ENCODE measurements at places on chromosomes 6 and 20.

- DNase-seq: no peak
Measured at GRCh38 chr6:128259029-128259724, 261.2 kb downstream of the PTPRK start.

DNA sequence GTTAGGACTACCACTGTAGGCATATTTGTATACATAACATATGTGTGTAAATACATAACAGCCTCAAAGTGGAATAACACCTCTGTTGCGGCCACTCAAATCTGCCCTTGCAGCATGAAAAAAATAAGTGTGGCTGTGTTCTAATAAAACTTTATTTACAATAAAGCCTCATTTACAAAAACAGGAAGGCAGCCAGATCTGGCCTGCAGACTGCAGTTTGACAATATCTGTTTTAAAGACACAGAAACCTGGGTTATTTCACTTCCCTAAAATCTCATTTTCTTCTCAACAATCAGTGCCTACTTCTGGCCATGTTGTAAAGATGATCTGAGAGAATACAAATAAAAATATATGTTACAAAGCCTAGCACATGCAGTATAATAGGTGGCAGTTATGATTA, 53.9 kb upstream of the SCML4 start:
- no peak for DNase-seq

DNA sequence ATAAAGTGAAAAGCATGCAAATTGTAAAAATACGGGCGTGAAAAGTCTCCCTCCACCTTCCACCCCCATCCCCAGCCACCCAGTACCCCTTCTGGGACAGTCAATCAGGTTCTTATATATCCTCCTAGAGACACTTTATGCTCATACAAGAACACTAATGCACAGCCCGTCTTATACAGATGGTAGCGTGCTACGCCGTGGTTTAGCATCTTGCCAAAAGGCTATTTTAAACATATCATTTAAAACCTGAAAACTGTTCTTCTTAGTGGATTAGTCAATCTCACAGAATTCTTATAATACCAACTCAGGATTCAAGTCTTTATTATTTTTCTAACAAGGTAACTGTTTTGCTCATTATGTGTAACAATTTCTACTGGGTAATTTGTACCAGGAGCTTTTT, 57.2 kb upstream of the MRPS10 start:
- DNase-seq: no peak

DNA sequence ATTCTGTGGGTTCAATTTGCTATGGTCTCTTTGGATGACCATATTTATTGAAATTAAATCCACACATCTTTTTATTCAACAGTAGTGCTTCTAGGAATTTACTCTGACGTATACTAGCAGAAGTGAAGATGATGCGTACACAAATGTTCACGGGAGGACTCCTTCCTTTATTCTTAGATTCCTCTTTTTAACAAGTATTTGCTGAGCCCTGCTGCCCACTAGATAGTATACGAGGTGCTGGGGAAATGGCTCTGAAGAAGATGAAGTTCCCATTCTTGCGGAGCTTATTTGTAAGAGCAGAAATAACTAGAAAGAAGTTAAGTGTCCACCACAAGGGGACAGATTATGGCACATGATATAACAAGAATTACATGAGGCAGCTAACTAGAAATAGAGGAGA, 145.2 kb downstream of the DOK5 start:
- DNase-seq: no peak

- no peak for DNase-seq
Measured at GRCh38 chr6:135397172-135397952, 100.2 kb downstream of the AHI1 start.

DNA sequence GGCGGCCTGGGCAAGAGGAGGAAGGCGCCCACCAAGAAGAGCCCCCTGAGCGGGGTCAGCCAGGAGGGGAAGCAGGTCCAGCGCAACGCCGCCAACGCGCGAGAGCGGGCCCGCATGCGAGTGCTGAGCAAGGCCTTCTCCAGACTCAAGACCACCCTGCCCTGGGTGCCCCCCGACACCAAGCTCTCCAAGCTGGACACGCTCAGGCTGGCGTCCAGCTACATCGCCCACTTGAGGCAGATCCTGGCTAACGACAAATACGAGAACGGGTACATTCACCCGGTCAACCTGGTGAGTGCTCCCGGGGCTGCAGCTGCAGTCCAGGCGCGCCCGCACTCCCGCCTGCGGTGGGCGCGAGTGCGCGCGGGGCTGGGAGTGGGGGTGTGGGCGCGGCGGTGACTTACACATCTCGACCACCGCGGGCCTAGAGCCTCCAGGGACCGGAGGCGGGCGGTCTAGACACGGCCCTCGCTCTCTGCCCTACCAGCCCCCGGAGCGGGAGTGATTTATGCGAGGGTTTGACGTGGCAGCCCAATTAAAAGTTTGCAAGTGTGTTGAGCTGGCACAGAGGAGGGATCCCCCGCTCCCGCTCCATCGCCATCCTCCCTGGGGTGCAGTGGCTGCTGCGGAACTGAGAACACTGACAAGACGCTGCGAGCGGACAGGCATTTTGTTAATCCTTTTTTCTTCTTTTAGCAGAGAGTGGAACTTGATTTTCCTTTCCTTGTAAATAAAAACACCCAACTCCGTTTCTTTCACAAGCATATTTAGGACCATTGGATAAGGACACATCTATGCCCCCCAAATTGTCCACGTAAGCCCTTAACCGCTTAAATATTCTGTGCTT, 867 bp downstream of the TCF21 start:
- no peak for DNase-seq

- DNase-seq: no peak
Measured at GRCh38 chr6:21381331-21381963, 212.1 kb upstream of the SOX4 start.

DNA sequence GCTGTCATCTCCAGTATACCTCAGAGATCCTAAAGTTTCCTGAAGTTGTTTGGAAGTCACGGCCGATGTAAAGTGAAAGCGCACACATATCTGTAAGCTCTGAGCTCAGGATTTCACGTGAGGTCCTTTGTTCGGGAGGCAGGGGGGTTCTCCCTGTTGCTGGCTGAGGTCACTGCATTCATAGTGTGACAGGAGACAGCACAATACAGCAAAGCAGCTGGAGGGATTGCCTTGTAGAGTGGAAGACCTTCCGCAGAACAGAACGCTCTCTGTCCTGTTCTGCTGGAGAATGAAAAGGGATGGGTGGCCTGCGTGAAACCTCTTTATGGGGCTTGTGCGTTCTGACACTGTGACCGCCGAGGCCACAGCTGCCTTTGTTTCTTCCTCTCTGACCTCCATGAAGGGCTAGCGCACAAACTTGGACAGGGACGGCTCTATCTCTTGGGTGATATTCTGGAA, 13.4 kb upstream of the SERPINB1 start:
- DNase-seq: no peak

DNA sequence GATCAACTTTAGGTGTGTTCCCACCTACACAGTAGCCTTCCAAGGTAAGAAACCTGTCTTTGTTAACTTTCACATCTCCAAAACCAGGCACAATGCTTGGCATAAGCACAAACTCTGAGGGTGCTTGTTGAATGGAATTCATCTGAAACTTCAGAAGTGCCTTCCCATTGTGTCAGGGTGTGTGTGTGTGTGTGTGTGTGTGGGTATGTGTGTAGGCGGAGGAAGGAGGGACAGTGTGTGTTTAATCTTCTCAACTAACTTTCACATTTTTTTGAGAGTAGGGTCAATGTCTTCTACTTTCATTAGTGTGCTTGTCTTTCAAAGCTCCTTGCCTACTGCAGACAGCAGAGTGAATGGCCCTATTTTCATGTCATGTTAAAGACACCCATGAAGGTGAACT, 45.6 kb downstream of the PDE7B start:
- no peak for DNase-seq

DNA sequence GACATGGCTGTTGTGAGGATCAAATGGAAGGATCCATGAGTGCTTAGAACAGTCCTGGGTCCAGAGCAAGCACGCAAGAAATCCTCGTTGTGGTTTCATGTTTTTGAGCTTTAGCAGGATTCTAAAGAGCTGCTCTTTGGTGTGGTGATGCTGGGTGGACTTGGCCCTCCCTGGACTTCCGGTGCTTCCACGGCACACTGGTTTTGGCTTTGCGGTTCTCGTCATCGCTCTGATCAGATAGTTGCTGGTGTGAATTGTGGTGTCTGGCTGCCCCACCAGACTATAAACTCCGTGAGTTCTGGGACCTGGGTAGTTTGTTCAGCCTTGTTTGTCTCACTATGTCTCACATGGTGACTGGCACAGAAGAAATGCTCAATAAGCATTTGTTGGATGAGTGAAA, 3.3 kb downstream of the HNF4A start:
- DNase-seq: no peak

DNA sequence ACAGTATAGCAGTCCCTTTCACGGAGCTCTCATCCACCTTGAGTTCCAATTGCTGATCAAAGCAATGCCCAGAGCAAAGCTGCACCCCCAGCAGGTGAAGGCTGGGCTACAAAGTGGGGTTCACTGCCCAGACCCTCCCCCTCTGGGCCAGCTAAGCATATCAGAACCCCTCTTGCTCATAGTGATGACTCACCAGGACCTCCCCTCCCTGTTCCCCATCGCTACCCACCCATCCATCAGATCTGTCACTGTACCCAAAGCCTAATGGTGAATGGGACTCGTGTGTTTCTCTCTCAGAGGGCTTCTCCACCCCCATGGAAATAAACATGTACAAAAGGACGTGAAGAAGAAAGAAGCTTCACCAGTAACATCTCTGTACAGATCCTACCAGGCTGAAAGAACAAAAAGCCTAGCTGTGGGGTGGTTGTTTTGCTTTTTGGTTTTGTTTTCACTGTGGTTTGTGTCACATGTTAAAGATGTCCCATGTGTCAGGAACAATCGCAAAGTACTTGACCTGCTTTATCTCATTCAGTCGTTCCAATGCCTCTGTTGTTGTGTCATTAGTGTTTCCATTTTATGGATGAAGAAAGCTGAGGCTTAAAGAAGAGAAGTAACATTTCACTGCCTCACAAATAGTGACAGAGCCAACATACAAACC, 518.5 kb downstream of the CD83 start:
- DNase-seq: no peak

GRCh38 chr6:108872141-108872557, 23.9 kb downstream of the ARMC2 start:
- peak; percentile 9 for DNase-seq

GRCh38 chr6:123467392-123467791, 169.4 kb downstream of the TRDN start:
- DNase-seq: no peak

GRCh38 chr20:62475027-62475771, 596 bp downstream of the GATA5 start:
- no peak for DNase-seq

DNA sequence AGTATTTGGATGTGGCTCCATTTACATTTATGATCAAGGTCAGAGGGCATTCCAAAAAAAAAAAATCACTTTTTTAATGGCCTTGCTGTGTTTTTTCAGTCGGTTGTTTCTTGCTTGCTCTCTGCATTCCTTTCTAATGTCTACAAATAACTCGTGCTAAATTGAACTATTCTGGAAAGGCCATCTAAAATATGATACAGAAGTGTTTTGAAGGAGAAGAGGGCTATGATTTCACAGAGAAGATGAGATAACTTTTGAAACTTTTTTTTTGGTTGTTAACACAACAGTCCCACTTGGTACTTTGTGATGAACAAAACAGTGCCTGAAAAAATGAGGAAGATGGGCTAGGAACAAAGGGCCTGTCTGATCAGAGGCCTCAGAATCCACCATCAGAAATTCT, 156.1 kb upstream of the SMLR1 start:
- DNase-seq: no peak

DNA sequence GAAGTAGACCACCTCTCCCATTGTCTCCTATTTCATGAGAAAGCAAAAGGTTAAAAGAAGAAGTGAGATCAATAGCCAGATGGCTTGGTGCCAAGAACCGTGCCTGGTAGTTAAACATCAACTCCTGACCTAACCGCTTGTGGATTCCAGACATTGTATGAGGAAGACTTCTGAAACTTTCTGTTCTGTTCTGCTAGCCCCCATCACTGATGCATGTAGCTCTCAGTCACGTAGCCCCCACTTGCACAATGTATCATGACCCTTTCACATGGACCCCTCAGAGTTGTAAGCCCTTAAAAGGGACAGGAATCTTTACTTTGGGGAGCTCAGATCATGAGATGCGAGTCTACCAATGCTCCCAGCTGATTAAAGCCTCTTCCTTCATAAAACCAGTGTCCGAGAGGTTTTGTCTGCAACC, 301.2 kb downstream of the RNGTT start:
- no peak for DNase-seq

DNA sequence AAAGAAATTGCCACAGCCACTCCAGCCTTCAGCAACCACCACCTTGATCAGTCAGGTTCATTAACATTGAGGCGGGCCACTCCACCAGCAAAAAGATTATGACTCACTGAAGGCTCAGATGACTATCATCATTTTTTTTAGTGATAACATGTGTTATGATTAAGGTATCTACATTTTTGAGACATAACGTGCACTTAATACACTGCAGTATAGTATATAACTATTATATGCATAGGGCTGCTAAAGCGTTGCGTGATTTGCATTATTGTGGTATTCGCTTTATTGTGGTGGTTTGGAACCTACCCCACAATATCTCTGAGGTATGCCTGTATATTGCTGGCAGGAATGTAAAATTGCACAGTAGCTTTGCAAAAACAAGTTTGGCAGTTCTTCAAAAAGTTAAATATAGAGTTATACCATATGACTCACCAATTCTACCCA, 6.8 kb upstream of the RIPK1 start:
- no peak for DNase-seq

GRCh38 chr20:42987376-42988114, 202.2 kb downstream of the PTPRT start:
- no peak for DNase-seq

- no peak for DNase-seq
Measured at GRCh38 chr6:160509610-160510009, 154.5 kb downstream of the LPA start.

DNA sequence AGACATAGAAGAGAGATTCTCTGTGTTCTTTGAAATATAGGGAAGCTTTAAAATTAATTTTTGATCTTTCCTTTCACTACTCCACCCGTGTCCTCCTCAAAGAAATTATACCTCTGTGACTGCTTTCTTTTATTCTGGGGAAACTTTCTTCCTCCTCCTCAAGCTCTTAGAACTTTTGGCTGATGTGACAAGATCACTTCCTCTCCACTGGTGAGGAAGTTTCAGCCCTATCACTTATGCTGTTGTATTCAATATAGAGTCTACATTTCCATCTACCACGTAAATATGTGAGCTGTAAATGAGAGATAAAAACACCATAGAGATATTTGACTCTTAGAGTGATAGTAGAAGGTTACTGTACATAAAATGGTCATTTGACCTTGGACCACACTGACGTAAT, 141.9 kb upstream of the SASH1 start:
- DNase-seq: no peak

GRCh38 chr6:169370666-169371343, 117.2 kb upstream of the THBS2 start:
- DNase-seq: no peak

DNA sequence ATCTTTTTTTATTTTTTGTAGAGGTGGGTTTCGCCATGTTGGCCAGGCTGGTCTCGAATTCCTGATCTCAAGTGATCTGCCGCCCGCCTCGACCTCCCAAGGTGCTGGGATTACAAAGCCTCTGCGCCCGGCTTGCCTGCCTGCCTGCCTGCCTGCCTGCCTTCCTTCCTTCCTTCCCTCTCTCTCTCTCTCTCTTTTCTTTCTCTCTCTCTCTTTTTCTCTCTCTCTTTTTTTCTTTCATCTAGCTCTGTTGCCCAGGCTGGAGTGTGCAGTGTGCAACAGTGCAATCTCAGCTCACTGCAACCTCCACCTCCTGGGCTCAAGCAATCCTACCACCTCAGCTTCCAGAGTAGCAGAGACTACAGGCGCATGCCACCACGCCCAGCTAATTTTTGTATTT, 4.6 kb upstream of the ILRUN start:
- no peak for DNase-seq

Data from activated CD4-positive, alpha-beta T cell treated with anti-CD3 and anti-CD28 coated beads, Interleukin-2, amount 50 U/mL, for 1 hour (primary cell).